ENCODE measurements at places on chromosomes 5 and 9. TPM values are rescaled to one million over a fixed set of nuclear protein-coding genes. Genes with fewer than 3 reads are reported as not detected.

Gene SYNPO
- 769 TPM for total RNA-seq

Gene FAXDC2
- 28.2 TPM for total RNA-seq

Gene SPATA31C1
- total RNA-seq: not detected

Gene OR1N2
- total RNA-seq: not detected

Gene SMC2
- 10.6 TPM for total RNA-seq

Gene GAPT
- total RNA-seq: 0.81 TPM

Gene ROPN1L
- total RNA-seq: 0.31 TPM
